ENCODE measurements at places on chromosomes 7 and 10.

- DNase-seq, result no peak
Observed at GRCh38 chr10:74118804-74119203, 31.8 kb downstream of the AP3M1 start.

DNA sequence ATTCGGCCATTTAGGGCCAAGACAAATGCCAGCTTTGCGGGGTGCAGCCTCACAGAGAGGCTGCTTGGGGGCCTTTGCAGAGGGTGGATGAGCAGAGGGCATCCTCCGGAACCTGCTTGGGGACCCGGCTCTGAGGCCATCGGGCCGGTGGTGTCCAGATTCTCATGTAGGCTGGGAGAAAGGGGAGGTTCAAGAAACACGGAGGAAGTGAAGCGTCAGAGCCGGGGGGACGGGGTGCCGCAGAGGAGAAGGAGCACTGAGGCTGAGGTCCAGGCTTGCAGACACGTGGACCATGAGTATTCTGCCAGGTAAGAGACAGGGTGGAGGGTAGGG, 150.7 kb upstream of the SHH start:
- no peak for DNase-seq

GRCh38 chr7:876972-877311, 588 bp downstream of the GET4 start:
- no peak for DNase-seq

DNA sequence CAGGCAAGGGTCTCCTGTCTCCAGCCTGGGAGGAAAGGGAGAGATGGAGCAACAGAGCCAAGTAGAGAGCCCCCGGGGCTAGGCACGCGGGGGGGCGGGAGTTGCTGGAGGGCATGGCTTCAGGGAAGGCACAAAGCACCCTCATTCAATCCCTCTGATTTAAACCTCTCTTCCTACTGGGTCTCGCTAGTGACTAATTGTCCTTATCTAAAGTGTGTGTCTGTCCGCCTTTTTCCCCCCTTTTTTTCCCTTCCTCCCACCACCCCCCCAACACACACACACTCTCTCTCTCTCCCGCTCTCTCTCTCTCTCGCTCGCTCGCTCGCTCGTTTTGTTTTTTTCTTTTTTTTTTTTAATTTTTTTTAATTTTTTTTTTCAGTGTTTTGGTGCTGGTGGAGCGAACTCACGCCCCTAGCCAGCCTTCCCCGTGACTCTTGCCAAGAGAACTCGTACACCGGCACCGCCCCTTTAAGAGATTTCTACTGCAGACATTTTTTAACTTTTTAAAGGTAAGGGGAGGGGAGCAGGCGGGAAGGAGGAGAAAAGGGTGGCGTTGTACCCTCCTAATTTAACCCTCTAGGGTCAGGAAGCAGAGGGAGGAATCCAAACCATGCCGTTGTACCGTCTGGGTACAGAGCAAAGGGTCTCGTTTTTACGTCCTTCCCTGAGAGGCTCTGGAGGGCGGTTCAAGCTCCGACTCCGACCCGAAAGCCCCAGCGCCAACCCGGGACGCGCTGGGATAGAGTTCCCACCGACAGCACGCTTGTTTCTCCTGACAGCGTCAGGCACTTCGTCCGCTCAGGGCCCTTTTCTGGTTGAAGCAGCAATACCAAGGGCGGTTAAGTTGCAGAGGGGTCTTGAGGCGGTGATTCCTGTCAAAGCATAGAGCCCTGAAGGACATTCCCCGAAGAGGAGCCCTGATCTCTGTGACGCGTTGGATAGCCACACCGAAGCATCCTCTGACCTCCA, at the start of gene HPSE2:
HPSE2 (minus strand) TSS at position 195 of the 969 bp plus-strand sequence.
- no peak for DNase-seq

GRCh38 chr7:95632609-95633008, 36.3 kb upstream of the PDK4 start:
- no peak for DNase-seq

- peak; percentile 94 for DNase-seq
Observed at GRCh38 chr10:130111113-130111851, 652 bp upstream of the C10orf143 start.

DNA sequence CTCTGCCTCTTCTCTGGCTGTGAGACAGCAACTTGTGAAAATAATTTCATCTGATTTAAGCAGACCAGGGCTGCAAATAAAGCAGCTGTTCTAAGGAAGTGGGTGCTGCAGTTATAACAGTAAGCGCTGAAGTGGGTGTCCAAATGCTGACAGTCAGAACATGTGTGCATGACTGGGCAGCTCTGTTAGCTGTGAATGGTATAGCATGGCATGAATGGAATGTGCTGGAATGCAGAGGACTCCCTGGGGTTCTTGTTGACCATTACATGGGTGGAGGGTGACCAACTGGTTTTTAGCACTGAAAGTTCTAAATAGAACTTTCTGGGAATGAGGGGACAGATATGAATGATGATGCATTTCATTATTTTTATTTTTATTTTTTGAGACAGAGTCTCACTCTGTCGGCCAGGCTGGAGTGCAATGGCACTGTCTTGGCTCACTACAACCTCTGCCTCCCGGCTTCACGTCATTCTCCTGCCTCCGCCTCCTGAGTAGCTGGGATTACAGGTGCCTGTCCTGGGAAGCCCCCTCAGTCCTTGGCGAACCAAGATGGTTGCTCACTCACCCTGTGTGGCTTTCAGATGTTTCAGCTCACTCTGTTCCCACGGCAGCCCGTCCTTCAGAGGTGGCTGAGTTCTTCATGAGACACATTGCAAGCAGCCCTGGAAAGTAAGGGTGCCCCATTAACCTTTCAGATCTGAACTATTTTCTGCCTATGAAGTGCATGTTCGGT, 319.8 kb upstream of the PHYHIPL start:
- no peak for DNase-seq

DNA sequence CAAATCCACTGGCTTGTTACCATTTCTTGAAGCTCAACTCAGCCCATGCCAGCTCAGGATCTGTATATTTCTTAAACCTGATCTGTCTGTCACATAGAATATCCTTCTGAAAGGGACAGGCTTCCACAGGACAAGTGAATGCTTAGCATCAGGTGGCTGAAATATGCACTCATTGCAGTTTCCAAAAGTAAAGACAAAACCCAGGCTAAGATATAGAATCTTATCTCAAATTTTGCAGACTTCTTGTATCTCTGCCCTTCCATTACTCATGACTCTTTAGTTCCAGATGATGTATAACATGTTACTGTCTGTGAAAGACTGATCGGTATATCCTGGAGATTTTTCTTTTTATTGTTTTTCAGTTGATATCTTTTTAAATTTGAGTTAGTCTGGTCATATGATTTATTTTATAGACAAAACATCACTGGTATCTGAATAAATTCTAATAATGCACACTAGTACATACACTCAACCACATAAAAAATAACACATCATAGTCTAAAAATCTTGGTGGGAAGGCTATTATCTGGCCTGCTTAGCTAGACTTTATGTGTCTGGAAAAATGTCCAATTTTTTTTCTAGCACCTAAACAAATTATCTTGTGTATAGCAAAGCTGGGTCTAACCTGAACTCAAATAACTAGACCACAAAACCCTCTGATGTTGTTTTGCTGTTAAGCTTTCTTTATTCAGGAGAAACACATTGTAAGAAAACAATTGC, 182.6 kb downstream of the ADAM12 start:
- no peak for DNase-seq

GRCh38 chr10:124537891-124538290, 76.3 kb downstream of the LHPP start:
- DNase-seq, result no peak

DNA sequence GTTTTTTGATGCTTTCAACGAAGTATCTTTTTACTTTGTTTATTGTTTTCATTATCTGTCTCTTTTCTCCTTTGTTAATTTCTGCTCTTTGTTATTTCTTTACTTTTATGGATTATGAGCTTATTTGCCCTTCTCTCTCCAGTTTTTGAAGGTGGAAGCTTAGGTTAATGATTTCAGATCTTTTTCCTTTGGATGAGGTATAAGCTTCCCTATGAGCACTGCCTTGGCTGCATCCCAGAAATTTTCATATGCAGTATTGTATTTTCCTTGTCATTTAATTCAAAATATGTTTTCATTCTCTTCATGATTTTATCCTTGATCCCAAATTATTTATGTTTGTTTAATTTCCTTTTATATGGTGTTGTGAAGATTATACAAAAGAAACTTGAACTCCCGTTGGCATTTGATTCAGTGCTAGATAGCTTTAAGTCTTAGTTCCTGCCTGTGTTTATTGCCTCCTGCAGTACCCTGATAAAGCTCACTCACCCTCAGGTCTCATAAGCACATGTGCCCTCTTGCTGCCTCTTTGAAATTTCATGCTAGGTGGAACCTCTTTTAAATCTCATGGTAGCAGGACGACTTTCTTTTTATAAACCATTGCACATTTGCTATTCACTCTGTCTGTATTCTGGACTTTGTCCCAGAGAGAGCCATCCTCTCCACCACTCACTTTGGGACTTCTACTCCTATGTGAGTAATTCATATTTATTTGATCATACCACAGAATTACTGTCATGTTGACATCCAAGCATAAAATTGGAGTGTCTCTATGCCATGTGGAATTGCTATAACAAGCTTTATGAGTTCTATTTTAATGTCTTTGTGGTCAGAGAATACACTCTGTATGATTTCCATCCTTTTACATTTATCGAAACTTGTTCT, 23.0 kb upstream of the CEP41 start:
- DNase-seq, result no peak

- no peak for DNase-seq
Observed at GRCh38 chr10:32371101-32371500, 24.1 kb upstream of the EPC1 start.

DNA sequence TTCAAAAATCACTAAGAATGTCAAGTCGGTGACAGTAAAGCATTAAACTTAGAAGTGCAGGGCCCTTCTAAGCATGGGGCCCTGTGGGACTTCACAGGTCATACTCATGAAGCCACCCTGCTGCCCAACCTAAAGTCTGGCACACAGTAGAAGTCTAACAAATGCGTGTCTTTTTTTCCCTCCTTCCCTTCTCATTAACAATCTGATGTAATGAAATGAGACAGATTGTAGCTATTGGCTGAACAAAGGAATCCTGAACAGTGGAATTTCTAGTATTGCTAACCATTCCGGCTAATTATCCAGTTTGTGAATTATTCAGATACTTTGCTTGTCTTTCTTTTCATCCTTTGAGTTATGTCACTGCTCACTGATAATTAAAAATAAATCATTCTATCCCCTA, 369.9 kb downstream of the WDR11 start:
- no peak for DNase-seq

- DNase-seq, result no peak
Observed at GRCh38 chr10:6416892-6417512, 163.1 kb downstream of the PRKCQ start.

- DNase-seq, result no peak
Observed at GRCh38 chr10:113572520-113573290, 19.9 kb downstream of the HABP2 start.

GRCh38 chr10:91891125-91892001, 17.9 kb downstream of the FGFBP3 start:
- no peak for DNase-seq

DNA sequence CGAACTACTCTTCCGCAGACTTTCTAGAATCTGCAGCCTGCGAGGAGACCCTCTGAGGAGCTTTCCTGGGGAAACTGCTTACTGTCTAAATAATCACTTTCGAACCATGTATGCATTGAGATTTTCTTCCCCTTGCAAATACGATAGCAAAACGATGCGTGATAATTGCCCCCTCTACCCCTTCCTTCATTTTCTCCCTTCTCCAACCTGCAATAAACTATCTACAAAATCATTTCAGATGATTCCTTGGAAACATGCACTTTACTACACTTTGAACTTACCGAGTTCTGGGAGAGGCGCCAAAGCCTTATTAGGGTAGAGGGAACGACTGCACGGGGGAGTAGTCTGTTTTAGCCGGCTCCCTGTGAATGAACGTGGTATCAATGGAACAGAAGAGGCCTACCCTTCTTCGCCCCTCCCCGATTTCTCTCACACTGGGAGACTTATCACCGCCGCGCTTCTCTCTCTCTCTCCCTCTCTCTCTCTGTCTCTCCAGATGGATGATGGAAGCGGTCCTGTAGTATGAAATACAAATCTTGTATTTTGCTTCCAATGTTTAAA, at the start of gene FGFBP3:
FGFBP3 (minus strand) TSS at position 370 of the 561 bp plus-strand sequence. CDS start 517 bp downstream, outside the sequence.
- DNase-seq, result peak; percentile 49

GRCh38 chr7:139362981-139363380, 3.3 kb downstream of the LUC7L2 start:
- no peak for DNase-seq
